ENCODE measurements at places on chromosomes 7 and 10. TPM values are rescaled to one million over a fixed set of nuclear protein-coding genes. Genes with fewer than 3 reads are reported as not detected.

Gene SUPV3L1
- total RNA-seq: 26.4 TPM

GRCh38 chr10:93716766-93717165 is 14.4 kb upstream of the FRA10AC1 start:
- no peak for DNase-seq
- H3K27me3 ChIP-seq: no peaks in the 10 kb centered on the region
- no peak overlapping the region for H3K27ac ChIP-seq
- no peak overlapping the region for H3K4me3 ChIP-seq

- no peaks in the 10 kb centered on the region for H3K36me3 ChIP-seq
- H3K4me3 ChIP-seq: no peak overlapping the region
- peaks cover 8% of the 10 kb centered on the region for H3K4me1 ChIP-seq
- H3K27me3 ChIP-seq: no peaks in the 10 kb centered on the region
- no peak for DNase-seq
Observed at GRCh38 chr7:47647181-47647917, 65.4 kb upstream of the TNS3 start.

DNA sequence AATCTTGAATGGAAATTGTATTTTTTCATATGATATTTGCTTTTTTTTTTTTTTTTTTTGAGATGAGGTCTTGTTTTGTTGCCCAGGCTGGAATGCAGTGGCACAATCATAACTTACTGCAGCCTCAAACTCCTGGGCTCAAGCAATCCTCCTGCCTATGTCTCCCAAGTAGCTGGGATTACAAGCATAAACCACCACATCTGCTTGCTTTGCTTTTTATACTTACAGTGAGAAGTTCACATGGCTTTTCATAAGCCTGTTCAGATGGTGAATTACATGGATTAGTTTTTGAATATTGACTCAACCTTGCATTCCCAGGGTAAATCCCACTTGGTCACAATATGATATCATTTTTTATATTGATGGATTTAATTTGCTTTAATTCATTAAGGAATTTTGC is 22.0 kb downstream of the LRRD1 start:
- no peaks in the 10 kb centered on the region for H3K4me1 ChIP-seq
- H3K27me3 ChIP-seq: no peaks in the 10 kb centered on the region
- H3K36me3 ChIP-seq: no peaks in the 10 kb centered on the region
- no peak overlapping the region for H3K4me3 ChIP-seq
